ENCODE measurements at places on chromosomes 1 and 21.

- no peak for DNase-seq
Observed at GRCh38 chr1:86119214-86119764, 37.3 kb downstream of the COL24A1 start.

DNA sequence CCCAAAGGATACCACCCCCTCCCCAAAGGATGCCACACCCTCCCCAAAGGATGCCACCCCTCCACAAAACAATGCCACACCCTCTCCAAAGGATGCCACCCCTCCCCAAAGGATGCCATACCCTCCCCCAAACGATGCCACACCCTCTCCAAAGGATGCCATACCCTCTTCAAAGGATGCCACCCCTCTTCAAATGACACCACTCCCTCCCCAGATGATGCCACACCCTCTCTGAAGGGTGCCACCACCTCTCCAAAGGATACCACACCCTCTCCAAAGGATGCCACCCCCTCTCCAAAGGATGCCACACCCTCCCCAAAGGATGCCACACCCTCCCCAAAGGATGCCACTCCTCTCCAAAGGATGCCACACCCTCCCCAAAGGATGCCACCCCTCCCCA, 21.6 kb upstream of the TRIM17 start:
- DNase-seq, result no peak

DNA sequence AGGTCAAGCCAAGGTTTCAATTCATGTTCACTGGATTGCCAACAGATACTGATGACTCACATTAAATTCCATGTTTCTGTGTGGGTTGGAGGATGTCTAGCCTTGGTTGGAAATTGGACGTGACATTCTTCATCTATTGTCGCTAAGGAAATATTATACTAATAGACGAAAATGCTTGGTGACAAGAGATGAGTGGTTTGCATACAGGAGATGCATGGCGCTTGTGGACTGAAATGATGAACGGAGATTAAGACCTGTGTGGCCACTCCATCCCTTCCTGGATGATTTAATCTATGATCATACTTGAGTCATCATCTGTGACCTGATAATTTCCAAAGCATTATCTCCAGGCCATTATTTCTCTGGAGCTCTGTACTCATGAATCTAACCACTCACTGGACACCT, 97.0 kb upstream of the CD34 start:
- DNase-seq, result no peak

DNA sequence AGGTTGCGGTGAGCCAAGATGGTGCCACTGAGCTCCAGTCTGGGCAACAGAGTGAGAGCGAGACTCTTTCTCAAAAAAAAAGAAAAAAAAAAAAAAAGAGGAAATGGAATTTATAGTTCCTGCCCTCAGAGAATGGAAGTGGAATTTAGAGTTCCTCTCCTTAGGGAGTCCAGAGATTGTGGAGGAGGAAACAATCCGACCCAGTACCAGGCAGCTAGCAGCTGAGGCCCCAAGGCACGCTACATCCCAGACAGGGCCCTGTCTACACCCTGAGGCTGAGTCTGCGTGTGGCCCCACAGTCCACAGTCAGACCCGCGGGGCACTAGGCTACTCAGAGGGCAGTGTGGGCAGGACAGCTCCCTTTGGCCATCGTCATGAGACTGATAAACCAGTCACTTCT, 1.9 kb upstream of the MFN2 start:
- DNase-seq, result no peak

DNA sequence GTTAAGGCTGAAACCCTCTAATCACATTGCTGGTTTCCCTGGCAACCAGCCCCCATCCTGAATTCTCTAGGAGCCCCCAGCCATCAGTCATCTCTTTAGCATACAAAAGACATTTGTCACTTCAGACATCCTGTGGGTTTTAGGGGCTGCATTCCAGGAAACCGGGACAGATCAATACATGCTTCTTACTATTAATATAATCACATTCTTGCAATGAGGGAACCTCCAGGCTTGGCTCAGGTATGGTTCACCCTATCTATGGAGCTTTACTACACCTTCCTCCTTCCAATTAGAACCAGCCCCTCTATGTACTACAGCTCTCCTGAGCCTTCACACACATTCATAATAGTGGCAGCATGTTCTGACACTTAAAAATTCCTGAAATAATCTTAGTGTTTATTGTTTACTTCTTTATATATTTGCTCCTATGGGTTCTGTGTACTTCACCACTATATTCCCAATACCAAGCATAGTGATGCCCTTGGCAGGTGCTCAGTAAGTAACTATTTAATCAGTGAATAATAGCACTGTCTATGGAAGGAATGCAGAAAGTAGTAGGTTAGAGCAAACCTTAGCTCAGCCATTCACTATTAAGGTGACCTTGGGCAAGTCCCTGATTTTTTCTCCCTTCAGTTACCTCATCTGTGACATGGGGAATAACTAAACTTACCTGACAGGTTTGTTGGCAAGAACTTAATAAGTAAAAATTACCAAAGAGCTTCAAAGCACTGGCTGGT, 59.6 kb downstream of the ZNF678 start:
- no peak for DNase-seq

- no peak for DNase-seq
Observed at GRCh38 chr1:44677201-44677766, 2.8 kb downstream of the ARMH1 start.

- DNase-seq, result no peak
Observed at GRCh38 chr1:190479050-190479397, 1.4 kb upstream of the BRINP3 start.

DNA sequence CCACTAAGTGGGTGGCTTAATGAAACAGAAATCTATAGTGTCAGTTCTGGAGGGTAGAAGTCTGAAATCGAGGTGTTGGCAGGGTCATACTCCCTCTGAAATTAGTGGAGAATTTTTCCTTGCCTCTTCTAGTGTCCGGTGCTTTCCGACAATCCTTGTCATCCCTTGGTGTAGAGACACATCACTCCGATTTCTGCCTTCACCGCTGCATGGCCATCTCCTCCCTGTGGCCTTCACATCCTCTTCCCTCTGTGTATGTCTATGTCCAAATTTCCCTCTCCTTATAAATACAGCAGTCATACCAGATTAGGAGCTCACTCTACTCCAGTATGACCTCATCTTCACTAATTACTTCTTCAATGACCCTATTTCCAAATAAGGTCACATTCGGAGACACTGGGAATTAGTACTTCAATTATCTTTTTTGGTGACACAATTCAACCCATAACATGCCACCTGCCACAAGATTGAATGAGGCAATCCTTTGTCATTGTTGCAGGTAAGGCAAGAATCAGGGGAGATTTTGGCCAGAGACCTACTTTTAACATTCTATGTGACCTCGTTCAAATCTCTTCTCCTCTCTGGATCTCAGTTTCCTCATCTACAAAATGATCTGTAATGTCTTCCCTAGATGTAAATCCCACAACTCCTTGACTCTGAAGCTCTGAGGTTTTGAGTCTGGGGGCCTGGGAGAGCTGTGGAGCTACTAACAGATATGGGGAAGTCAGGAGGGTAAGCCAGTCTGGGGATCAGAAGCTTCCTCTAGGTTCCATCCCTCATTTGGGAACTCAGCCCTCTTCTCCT, 16.1 kb downstream of the NAV1 start:
- no peak for DNase-seq

GRCh38 chr1:109926662-109927300, 16.1 kb downstream of the CSF1 start:
- DNase-seq, result no peak

- no peak for DNase-seq
Observed at GRCh38 chr21:45049714-45050344, 24.6 kb upstream of the ADARB1 start.

- no peak for DNase-seq
Observed at GRCh38 chr1:218101409-218101808, 183.7 kb upstream of the RRP15 start.

DNA sequence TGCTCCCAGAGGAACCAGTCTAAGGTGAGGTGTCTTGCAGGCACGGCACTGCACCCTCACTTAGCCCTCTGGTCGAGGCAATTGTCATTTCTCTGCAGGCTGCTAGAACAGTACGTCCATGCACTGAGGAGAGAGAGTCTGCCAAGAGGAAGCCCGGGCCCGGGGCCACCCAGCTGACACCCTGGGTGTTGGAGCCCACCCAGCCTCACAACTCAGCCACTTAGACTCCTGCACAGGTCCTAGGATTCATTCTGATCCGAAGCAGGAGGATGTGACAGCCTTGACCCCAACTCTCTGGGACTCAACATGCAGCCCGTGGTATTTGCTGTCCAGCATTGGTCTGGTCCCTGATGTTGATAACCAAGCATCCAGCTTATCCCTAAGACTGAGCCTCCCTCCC, 111.9 kb downstream of the ADSS2 start:
- DNase-seq, result no peak

- no peak for DNase-seq
Observed at GRCh38 chr1:230634384-230634783, 7.9 kb upstream of the COG2 start.

GRCh38 chr1:74641161-74641560, 32.4 kb downstream of the ERICH3 start:
- DNase-seq, result no peak

- DNase-seq, result no peak
Observed at GRCh38 chr1:55331351-55331750, 116.2 kb upstream of the USP24 start.

DNA sequence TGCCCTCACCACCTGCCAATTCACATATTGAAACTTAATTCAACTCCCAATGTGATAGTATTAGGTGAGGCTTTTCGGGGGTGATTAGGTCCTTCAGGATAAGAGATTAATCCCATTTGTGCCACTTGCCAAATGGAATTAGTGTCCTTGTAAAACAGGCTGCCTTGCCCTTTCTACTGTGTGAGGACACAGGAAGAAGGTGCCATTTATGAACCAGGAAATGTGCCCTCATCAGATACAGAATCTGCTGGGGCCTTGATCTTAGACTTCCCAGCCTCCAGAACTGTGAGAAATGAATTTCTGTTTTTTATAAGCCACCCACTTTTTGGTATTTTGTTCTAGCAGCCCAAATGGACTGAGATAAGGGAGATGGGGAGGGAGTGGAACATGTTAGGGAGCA, 39.1 kb upstream of the AGL start:
- no peak for DNase-seq

- no peak for DNase-seq
Observed at GRCh38 chr1:210736713-210737112, 397.2 kb downstream of the KCNH1 start.

- DNase-seq, result no peak
Observed at GRCh38 chr1:208506812-208507211, 262.6 kb upstream of the PLXNA2 start.

DNA sequence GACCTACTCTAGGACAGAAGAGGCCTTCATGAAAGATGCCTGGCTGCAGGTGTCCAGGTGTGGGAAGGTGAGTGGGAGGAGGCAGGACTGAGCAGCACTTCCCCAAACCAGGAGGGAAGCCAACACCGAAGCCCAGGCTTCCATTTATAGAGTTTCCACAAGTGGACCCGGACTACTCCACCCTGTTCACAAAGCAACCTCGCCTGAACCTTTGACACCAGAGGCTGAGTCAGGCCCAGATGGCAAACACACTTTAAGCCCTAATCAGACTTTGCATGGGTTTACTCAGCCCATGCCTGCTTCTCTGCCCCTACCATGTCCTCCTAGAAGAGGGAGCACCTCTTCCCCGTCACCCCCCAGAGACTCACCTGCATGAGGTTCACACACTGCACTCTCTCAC, 14.0 kb downstream of the PRR9 start:
- no peak for DNase-seq

GRCh38 chr1:8815582-8816151, 1.8 kb downstream of the RERE start:
- no peak for DNase-seq

GRCh38 chr1:44655609-44656008, 18.7 kb downstream of the TMEM53 start:
- DNase-seq, result no peak

- DNase-seq, result no peak
Observed at GRCh38 chr1:5913876-5914275, 78.3 kb downstream of the NPHP4 start.

- DNase-seq, result no peak
Observed at GRCh38 chr1:173354937-173355280, 122.2 kb upstream of the PRDX6 start.

DNA sequence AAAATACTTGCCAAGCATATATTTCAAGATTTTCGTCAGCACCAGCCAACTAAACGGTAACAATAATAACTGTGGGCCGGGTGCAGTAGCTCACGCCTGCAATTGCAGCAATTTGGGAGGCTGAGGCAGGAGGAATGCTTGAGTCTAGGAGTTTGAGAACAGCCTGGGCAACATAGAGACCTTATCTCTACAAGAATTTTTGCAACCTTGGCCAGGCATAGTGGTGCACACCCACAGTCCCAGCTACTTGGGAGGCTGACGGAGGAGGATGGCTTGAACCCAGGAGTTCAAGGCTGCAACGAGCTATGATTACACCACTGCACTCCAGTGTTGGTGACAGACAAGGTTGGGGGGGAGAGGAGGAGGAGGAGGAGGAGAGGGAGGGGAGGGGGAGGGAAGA, 145.0 kb upstream of the TIAM1 start:
- no peak for DNase-seq

GRCh38 chr1:21899987-21900386, 37.1 kb downstream of the HSPG2 start:
- no peak for DNase-seq

GRCh38 chr21:31041295-31042079, 3.2 kb upstream of the KRTAP19-8 start:
- no peak for DNase-seq

DNA sequence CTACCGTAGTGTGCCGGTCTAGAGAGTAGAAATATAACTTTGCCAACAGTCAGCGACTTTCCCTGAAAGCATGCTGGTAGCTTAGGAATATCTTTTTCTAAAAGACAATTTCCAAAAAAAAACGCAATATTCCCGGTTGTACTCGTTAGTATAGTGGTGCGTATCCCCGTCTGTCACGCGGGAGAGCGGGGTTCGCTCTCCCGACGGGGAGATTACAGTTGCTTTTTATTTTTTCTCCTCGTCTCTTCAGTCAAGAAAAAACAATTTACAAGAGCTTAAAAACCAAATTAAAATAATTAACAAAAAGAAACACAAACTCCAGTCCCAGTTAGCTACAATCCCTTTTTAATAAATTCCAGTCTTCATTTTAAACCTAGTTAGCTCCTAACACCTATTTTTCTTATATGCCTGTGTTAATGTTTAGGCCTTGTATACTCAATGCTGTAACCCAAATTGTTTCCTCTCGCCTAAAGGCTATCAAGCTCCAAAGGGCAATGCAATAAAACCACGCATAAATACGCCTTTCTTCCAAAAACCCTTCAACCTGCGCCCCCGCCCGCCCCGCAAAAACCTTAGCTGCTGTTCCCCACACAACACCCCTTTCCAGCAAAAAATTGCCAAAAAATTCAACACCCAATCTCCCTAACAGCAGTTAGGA, 7.8 kb downstream of the HSPA6 start:
- no peak for DNase-seq
